ENCODE measurements at places on chromosomes 6 and 20.

DNA sequence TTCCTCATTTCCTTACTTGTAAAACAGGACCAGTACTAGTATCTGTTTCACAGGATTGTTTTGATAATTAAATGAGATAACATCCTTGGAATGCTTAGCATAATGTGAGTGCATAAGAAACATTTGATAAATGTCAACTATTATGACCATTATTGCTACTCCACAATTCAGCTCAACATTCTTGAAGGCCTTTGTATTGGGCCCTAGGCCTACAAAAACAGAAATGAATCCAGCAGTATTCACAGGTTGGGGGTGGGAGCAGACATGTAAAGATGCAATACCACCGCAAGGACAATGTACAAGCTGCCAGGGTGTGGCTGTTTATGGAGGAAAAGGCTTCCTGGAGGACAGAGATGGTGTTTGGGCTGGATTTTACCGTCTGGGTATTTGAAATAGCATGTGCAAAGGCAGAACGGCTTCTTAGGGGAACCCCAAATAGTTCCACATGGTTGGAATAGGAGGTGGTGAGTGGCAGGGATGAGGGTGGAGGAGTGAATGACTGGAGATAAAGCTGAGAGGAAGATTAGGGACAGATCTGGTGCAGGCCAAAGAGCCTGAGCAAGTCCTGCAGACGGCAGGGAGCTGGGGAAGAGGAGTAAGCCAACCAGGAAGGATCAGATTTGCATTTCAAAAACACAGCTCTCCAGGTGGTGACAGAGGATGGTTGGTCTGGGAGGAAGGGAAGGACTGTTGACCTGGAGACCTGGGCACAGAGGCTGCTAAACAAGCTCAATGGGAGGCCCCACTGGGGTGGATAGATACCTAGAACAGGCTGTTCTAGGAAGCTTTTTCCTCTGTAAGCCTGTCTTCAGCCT, 57.0 kb upstream of the EPB41L1 start:
- no peak for DNase-seq

DNA sequence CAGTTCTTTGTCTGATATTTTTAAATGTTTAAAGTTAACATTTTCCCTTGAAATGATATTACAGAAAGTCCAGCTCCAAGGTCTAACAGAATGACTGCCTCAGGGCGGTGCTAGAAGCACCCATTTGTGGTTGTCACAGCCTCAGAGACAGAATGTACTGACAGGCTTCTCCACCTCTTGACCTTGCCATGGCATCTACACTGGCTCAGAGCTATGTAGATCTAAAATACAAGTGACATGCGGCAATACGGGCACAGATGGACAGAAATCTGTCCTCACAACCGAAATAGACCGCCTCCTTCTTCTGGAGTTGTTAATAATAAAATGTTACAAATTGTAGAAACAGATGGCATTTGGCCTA, 167.2 kb upstream of the THEMIS start:
- no peak for DNase-seq

GRCh38 chr6:125511809-125512396, 210.1 kb upstream of the HDDC2 start:
- DNase-seq = no peak

DNA sequence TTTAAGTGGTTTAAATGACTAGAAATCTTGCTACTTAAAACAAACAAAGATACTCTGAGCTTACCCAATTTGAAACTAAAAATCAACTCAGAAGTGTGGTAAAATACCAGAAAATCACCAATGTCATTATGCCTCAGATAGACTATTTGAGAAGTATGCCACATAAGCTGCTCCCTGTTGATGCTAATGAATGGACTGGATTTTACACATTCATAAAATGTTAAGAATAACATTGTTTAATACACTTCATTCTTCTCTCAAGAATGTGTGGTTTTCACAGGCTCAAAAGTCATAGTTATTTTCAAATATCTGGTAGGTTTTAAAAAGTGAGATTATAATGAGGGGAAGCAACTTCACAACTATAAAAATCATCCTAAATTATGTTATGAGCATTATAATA, 170.6 kb downstream of the TASP1 start:
- no peak for DNase-seq

GRCh38 chr6:149335924-149336608, 18.6 kb downstream of the TAB2 start:
- no peak for DNase-seq

DNA sequence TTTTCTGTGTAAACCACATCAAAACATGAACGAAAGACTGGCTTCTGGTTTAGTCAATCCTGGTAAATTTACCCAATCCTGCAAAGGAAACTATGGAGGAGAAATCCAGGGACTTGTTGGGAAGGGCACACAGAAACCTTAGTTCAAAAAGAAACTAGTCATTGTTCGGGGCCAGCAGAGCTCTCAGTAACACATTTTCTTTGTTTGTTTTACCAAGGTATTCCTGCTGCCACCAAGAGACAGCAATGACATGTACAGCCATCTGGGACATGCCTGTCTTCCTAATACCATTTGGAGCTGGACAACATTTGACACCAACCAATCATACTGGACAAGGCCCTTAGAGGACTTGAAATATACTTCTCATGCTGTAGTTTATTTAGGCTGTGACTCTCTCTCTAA, 8.3 kb downstream of the OARD1 start:
- DNase-seq = no peak

DNA sequence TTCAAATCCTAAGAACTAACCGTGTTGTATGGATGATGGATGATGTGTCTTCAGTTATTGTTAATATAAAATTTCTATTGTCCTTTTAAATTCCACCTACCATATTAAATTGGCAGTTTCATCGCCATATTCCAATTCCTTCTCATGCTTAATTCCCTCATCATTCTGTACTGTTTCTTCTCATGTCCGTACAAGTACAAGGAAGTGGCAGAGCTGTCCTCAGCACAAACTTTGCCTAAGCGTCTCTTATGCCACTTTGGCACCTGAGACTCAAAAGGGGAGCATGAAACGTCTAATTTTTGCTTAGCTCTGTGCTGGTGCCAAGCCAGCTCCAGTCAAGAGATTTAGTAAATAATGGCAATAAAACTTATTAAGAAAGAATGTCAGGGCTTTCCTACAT, 158.2 kb upstream of the LAMA2 start:
- DNase-seq = no peak

DNA sequence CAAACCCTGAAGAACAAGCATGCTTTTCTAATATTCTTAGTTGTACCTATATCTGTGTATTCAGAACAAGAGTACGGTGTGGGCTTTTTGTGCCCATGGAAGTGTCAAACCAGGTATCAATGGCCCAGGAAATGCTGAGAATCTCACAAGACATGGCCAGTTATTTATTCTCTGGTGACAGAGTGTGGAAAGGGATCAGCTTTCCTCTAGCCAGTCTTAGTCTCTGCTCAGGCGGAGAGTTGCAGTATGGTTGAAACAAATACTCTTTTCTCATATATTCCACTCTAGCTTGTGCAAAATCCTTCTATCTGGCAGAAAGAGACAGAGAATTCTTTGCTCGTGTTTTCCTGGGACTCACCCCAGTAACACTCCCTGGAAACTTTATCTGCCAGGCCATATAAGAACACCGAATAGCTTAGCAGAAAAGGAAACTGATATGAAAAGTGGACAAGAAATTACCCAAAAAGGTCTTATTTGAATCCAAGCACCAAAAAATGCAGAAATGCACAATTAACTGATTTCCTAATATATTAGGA, 173.3 kb upstream of the RSPO3 start:
- DNase-seq = no peak

DNA sequence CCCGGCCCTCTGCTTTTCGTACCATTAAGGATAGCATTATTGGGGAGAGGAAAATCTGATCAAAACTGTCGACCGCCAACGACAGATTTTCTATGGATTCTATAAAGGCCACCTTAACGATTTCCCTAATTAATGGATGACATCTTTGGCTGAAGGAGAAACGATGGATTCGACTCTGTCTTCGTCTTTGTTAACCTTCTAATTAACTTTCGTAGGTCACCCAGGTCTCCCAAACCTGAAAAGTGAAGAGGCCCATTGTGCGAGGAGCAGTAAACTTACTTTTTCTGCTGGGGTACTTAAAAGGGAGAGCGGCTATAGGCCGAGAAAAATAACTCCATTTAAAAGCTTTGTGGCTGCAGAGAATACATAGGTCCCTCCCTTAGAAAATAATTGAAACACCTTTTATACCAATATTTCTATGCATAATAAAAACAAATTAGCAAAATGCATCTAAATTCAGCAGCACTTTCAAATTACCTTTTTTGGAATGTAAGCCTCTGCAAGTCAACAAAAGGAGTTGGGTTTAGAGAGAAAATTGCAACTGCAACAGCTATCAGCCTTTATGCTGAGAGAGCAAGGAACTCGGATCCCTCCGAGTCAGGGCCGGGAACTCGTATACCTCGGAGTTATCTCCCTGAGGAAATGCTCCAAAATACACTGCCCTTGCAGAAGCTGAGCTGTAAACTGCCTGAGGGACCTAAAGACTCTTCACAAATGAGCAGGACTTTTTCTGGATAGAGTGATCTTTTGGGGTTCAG, 31.4 kb upstream of the NR2E1 start:
- DNase-seq = no peak

DNA sequence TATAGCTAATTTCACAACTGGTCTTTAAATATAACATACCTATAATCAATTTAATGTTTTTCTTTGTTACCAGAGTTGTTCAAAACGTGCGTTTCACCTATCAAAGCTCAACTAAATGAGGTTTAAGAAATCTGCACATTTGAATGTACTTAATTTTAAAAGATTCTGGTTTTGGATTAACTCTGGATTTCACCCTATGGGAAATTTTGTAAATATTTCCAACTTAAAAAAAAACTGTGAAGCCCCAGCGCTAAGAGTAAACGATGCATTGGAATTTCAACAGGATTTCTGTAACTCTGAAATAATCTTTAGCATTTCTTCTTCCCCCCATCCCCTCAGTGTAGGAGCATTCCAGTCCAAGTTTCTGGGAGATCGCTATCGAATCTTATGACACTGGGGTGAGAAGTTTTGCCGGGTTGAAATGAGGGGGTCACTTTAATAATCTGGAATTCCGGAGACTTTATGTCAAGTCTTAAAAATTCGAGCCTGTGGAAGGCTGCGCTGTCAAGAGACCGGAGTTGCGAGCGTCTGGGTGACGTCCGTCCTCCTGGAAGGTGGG, 643 bp upstream of the MAP3K4 start:
- no peak for DNase-seq

GRCh38 chr6:109945091-109945490, 33.0 kb upstream of the GPR6 start:
- no peak for DNase-seq

DNA sequence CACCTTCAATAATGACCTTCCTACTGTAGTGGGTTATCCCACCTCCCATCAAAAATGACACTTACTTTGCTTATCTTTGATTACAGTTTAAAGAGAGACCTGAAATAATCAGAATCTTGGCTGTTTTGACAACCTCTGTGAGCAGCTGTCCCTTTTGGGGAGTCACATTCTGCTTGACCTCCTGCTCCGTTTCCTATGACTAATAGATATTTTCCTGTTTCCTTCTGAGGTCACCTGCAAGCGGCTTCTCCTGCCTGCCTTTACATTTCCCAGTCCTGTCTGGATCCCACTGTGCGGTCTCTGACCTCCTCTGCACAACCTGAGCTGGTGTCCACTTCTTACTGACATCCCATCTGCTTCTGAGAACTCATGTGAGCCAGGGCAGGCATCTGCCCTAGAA, 54.2 kb downstream of the TRAM2 start:
- no peak for DNase-seq

DNA sequence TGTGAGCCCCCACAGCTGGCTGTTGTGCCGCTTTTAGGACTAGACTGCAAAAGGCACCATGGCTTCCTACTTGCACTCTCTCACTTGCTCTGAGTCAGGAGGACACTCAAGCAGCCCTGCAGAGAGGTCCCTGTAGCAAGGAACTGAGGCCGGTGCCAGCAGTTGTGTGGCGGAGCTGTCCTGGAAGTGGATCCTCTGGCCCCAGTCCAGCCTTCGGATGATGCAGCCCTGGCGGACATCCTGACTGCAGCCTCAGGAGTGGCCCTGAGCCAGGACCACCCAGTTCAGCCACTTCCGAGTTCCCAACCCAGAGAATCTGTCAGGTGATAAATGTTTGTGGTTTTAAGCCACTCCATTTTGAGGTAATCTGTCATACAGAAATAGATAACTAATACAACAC, 17.5 kb downstream of the CTCFL start:
- no peak for DNase-seq

DNA sequence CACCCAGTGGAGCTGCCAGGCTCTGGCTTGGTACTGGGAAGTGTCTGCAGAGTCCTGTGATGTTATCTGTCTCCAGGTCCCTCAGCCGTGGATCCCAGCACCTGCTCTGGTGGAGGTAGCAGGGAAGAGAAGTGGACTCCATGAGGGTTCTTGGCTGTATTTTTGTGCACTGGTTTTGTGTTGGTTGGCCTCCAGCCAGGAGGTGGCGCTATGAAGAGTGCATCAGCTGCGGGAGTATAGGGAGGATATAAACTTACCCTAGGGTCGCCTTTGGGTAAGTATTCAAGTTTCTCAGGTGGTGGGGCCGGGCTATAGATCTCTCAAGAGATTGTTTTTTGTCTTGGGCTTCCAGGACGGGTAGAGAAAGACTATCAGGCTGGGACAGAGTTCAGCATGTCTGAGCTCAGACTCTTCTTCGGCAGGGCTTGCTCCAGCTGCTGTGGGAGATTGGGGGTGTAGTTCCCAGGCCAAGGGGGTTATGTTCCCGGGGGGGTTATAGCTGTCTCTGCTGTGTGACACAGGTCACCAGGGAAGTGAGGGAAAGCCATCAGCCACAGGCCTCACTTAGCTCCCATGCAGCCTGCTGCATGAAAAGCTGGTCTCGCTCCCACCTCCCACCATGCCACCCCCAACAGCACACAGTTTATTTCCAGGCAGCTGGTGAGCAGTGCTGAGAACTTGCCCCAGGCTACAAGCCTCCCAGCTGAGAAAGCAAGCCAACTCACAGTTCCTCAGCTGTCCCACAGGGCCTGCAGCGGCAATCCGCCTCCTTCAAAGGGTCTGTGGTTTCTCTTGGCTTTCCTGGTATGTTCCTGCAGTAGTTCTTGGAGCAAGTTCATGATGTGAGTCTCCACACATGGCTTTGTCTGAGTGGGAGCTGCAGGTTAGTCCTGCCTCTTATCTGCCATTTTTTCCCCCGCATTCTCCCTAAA, 115.7 kb downstream of the AIG1 start:
- DNase-seq = no peak

GRCh38 chr6:74170118-74170517, 474.1 kb downstream of the CD109 start:
- no peak for DNase-seq

- DNase-seq = no peak
Observed at GRCh38 chr6:2229742-2230141, 15.7 kb downstream of the GMDS start.

All from stimulated activated CD8-positive, alpha-beta memory T cell treated with anti-CD3 and anti-CD28 coated beads, Interleukin-4, amount 100 ng/mL, for 1 hour (primary cell).